ENCODE measurements at places on chromosomes 6 and 20. TPM values are rescaled to one million over a fixed set of nuclear protein-coding genes. Genes with fewer than 3 reads are reported as not detected.

DNA sequence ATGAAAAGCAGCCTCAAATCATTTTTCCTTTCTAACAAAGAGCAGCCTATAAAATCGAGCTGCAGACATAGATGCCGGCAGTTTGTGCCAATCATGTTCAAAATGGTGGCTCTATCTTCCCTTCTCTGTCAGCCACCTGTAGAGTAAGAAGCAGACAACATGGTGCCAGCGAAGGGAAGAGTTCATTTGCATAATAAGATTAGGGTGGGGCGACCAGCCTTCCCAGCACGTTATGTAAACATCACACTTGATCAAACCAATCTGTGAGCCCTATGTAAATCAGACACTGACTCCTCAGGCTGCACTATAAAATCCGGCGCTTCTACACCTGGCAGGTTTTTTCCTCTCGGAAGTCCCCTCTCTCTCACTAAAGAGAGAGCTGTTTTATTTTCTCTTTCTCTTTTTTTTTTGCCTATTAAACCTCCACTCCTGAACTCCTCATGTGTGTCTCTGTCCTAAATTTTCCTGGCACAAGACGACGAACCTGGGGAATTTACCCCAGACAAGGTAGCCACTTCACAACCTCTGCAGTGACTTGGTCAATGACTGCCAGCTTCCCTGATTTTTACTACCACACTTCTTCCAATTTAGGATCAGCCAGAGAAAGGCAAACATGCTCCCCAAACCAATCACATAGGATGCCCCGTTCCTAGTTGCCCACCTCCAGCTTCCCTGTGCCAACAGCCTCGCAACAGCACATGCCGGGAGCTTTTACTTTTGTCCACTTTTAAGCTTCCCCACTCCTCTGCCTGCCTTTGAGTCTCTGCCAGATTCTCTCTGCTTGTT lies 12.9 kb downstream of the TPMT start:
- no peaks in the 10 kb centered on the region for H3K4me1 ChIP-seq
- no peak for DNase-seq
- no peaks in the 10 kb centered on the region for H3K36me3 ChIP-seq
- no peak overlapping the region for H3K4me3 ChIP-seq
- H3K27ac ChIP-seq: peak overlapping the region; percentile 64

- no peaks in the 10 kb centered on the region for H3K27me3 ChIP-seq
- no peak overlapping the region for H3K4me3 ChIP-seq
- no peaks in the 10 kb centered on the region for H3K4me1 ChIP-seq
- H3K27ac ChIP-seq: no peak overlapping the region
- no peak for DNase-seq
These were observed 48.4 kb upstream of the TULP1 start for GRCh38 chr6:35561113-35561512.

DNA sequence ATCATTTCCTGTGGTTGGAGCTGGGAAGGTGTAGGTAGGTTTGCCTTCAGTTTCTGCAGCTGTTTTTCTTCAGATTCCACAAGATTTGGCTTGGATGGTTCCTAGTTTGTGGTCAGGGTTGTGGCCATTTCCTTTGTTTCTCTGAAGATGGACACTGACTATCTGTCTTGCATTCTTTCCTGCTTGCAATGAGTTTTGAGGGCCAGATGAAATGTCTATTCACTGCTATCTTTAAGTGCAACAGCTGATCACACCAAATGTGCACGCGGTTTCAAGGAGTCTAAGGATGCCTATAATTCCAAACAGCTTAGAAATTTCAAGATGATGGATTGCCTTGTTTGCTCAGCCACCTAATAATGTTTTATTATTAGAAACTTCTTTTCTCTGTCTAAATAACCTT lies 28.4 kb downstream of the IL20RA start:
- H3K4me3 ChIP-seq: no peak overlapping the region
- H3K4me1 ChIP-seq: no peaks in the 10 kb centered on the region
- no peaks in the 10 kb centered on the region for H3K36me3 ChIP-seq
- no peaks in the 10 kb centered on the region for H3K27me3 ChIP-seq

DNA sequence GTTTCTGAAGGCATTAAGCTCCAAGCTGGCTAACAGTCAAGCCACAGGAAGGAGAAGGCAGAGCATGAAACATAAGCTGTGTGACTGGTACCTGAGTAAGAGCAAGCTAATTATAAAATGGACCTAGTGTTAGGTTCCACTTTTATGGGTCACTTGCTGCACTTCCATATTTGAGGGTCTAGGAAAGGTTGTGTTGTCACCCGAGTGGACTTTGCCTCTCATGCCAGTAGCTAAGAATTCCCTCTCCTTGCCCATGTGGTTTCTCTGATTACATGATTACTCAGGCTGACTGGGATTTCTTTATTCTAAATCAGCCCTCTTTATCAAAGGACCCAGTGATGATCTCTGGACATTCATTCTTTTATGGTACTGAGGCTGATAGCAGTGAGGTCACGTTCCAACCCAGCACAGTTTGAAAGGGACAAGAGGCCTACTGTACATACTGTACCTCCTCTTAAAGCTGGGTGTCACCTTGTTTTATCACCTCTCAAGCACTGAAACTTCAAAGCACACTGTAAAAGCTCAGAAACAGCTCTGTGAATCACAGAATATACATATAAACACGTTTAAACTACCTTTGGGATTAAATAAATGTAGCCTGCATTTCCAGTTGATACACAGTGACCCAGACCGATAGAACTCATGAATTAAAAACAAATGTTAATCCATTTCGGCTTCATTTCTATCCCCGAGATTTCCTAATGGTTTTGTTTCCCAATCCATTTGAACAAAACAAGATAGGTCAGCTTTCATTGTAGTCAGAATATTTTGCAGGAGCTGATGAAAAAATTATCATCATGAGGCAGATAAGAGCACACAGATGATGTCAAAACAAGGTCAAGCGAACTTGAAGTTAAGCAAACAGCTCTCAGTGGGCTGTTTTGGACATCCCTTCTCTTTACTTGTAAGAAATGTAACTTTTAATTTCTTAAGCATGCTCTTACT lies 96.5 kb downstream of the ALDH8A1 start:
- H3K27ac ChIP-seq: peak overlapping the region; percentile 5
- no peaks in the 10 kb centered on the region for H3K4me1 ChIP-seq
- H3K27me3 ChIP-seq: no peaks in the 10 kb centered on the region

GRCh38 chr6:84432619-84433018 lies 205.2 kb upstream of the CEP162 start:
- H3K27ac ChIP-seq: no peak overlapping the region
- H3K36me3 ChIP-seq: no peaks in the 10 kb centered on the region
- no peak overlapping the region for H3K4me3 ChIP-seq

GRCh38 chr6:2744209-2744771 lies 6.4 kb downstream of the MYLK4 start:
- H3K4me3 ChIP-seq: no peak overlapping the region
- DNase-seq: no peak
- H3K4me1 ChIP-seq: no peaks in the 10 kb centered on the region
- no peak overlapping the region for H3K27ac ChIP-seq
- no peaks in the 10 kb centered on the region for H3K36me3 ChIP-seq
- no peaks in the 10 kb centered on the region for H3K27me3 ChIP-seq

The DPPA5 gene
- total RNA-seq: not detected

The SRMS gene
- not detected for total RNA-seq

The FAM83B gene
- 0.29 TPM for total RNA-seq

The PKIB gene
- total RNA-seq: 0.43 TPM

The SPTLC3 gene
- 3.8 TPM for total RNA-seq

The CAGE1 gene
- total RNA-seq: not detected

All from uterus (tissue), 4 donors.